Cerebellar cortex (tissue), 1 donor: ENCODE measurements at places on chromosomes 4 and X.

DNA sequence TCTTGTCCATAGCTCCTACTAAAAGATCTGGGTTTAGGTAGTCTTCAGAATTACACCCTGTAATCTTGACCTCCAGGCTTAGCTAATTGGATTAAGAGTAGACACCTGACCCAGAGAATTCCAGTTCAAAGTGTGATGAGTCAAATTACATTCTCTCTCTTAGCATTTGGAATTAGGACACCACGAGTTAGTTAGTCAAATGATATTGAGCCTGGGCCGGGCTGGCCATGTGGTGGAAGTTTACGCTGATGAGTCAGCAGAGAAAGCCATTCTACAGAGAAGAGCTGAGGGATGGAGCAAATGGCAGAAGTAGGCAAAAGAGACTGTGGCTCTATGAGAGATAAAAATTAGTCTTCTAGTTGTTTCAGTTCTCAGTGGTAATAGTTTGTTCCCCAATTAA, 31.1 kb downstream of the CEP44 start:
- no peak for DNase-seq

- DNase-seq, result no peak
Observed at GRCh38 chr4:37725718-37726117, 39.5 kb upstream of the RELL1 start.

- no peak for DNase-seq
Observed at GRCh38 chr4:98816386-98816785, 112.5 kb downstream of the EIF4E start.

- no peak for DNase-seq
Observed at GRCh38 chr4:55078987-55079386, 46.4 kb downstream of the KDR start.

DNA sequence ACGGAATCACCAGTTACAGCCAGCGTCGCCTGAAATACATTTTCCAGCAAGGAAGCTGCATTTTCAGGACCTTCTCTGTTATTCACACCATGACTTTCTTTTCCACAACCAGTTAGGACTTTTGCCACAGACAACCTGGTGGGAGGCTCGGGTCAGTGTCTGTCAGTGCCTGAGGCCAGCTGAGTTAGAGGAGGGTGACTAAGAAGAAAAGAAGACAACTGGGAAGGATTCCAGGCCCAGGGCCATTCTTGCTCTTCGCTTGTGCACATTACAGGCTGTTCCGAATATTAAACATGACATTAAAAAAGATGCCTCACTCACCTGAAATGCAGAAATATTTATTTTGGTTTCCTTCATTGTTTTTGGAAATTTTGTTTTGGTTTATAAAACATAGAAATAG, 21.4 kb upstream of the CENPU start:
- DNase-seq, result no peak
